ENCODE measurements at places on chromosomes 12 and 14.

DNA sequence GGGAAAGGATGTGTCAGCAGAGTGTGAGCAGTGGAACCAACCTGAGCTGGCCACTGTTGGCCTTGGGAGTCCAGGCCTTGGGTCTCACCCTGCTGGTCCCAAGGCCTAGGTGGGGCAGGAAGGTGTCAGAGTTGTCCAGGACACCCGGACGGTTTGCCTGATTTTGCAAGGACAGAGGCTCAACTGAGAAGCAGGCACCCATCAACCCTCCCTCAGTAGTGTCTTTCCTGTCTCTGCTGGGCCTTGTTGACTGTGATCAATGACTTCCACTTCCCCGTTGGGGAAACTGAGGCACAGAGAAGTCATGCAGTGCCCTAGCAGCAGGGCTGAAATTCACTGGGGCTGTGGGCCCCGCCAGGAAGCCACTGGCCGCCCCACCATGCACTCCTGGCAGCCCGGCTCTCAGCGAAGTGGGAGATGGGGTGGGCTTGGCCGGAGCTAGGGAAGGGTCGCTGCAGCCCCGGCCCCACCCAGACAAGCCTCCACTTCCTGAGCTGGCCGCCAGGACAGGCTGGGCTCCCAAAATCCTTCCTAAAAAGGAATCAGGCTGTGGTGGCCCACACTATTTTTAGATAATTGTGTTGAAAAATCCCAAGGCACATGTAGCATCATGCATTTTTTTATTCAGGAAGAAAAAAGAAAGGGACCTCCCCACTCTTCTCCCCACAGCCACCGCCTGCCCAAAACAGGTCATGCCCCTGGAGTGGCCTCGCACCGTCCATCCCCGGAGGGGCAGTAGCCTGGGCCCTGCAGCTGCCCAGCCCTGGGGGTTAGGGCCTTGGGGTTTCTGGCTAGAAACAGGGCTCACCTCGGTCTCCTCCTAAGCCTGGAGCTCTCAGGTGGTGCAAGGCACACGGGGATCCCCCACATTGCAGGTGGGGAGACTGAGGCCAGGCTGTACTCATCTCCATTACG, 127.4 kb downstream of the CALM1 start:
- DNase-seq, result no peak

- DNase-seq, result no peak
These were observed 449.5 kb downstream of the BCAT1 start for GRCh38 chr12:24499151-24500146.

GRCh38 chr14:60222820-60223219, 26.2 kb upstream of the PPM1A start:
- DNase-seq, result no peak

GRCh38 chr12:88248606-88249005, 106.5 kb downstream of the TMTC3 start:
- no peak for DNase-seq

All from RWPE2 (cell line).